ENCODE measurements at places on chromosomes 5 and 9.

DNA sequence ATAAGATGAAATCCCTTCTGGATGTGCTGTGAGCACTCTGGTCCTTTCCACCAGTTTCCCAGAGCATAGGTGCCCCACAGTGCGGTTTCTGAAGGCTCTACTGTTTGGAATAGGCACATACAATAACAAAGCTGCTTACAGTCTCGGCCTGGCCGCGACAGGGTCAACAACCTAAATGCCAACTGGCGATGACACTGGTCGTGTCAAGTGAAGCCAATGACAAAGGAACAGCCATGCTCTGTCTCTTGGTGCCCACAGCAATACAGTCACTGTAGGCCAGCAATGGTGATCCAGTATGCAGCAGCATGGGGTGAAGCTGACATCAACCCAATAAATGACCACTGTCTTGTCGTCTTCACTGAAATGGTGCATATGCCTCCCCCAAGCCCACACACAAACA is 47.8 kb upstream of the EQTN start:
- DNase-seq, result no peak

DNA sequence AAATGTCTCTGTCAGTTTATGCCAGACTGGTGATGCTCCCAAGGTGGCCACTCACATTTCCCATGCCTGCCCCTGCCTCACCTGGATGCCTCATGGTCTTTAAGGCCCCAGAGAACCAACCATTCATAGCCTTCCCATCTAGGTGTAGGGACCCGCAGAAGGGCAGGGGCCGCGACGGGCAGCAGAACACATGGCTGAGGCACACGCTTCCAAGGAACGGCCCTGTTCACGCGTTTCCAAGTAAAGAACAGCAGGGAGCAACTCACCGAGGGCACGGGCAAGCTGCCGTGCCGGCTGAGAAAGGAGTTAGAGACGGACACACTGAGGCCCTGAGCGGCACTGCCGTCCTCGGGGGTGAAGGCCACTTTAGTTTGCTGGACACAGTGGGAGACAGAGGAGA is 73.5 kb downstream of the PRRT1B start:
- no peak for DNase-seq

DNA sequence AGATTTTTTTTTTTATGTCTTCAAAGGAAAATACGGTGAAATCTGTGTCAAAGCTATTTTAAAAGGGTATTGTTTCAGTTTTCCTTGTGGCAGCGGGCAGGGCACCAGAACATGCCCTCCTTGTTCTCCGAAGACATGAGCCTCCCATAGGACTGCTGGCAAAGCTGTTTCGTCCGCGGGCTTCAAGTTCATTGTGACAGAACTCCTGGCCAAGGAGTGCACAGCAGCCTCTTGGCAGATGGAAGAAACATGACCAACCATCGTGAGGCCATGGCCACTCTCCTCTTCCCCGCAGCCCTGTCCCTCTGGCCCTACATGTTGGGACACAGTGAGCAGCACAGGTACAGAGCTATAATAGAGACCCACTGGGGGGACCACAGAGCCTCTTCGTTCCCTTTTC is 99.5 kb downstream of the AOPEP start:
- no peak for DNase-seq

DNA sequence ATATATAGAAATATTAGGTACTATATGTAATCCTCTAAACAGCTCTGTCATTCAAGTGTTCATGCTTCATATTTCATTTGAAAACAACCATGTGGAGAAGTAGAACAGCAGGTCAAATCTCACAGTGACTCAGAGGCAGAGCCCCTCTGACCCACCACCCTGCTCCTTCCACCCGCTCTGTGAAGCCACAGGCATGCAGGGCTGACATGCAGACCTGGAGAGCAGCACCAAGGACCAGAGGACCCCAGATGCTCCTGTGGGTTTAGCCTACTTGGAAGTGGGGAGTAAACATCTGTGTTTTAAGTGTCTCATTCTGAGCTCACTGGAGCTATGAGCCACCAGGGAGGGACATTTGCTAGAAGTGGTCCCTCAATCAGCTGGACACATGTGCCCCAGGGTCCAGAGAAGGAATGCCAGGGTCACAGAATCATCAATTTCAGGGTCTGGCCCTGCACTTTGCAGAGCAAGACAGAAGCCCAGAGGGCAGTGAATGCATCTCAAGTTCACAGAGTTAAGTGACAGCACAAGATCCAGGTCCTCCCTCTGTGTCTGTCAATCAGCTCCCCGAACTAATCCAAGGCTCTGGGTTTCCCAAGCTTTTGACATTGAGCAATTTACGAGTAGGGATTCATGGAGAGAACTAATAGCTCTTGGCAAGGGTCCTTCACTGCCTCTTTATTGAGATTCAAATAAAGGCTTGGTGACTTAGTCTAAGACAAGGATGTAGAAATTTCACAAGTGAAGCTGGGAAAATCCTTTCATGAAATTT is 441.1 kb downstream of the SEMA5A start:
- no peak for DNase-seq

DNA sequence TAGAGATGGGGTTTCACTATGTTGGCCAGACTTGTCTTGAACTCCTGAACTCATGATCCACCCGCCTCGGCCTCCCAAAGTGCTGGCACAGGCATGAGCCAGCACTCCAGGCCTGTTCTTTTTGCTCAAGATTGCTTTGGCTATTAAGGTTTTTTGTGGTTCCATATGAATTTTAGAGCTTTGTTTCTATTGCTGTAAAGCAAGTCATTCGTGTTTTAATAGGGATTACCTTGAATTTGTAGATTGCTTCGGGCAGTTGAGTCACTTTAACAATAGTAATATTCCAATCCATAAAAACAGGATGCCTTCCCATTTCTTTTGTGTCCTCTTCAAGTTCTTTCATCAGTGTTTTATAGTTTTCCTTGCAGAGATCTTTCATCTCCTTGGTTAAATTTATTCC is 22.1 kb downstream of the C6 start:
- no peak for DNase-seq

DNA sequence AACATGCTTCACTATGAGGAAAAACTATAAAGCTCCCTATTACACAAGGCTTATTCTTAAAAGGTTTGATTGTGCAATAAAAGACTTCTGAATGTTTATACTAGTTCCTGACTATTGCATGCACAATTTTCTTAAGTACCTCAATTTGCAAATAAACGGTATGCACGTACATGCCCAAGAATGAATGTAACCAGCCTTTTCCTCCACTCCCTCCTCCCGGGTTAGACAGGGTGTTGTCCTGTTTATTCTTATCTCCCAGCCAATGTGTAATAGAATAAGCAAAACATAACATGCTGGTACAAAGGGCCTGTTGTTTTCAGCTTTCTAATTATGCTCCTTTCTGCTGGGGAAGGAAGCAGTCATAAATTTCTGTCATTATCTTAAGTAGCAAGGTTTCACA is 79.1 kb downstream of the AOPEP start:
- no peak for DNase-seq

DNA sequence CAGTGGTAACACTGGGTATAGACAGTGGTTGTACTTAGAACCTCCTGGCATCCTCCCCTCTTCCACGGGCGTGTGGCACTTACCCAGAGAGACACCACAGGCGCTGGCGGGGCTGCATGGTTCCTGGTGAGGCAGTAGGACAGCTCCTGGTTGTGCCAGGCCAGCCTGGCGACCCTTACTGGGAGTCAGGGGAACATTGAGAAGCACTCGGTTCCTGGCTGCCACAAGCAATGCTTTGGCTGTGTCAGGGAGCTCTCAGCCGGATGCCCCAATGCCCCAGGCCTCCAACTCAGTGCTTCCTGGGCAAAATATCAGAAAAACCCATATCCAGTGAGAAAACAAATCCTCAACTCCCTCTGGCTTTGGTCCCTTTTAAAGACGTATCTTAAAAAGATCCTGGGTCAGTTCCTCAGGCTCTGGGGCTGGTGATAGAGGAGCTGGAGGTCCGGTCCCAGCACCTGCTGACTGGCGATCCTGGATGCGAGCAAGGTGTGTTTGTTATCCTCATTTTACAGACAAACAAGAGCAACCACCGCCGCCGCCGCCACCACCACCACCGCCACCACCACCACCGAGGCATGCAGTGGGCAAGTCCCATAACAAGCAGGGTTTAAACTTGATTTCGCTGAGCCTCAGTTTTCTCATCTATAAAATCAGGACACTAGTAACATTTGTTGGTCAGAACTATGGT is 4.2 kb downstream of the NKX2-5 start:
- no peak for DNase-seq

GRCh38 chr5:40401284-40402006 is 278.3 kb upstream of the PTGER4 start:
- DNase-seq, result no peak

GRCh38 chr9:112104901-112105300 is 70.2 kb downstream of the SUSD1 start:
- no peak for DNase-seq

GRCh38 chr5:106508894-106509293 is 1161.8 kb downstream of the EFNA5 start:
- DNase-seq, result no peak

- no peak for DNase-seq
These were observed 15.5 kb downstream of the IRX4 start for GRCh38 chr5:1867114-1867814.

DNA sequence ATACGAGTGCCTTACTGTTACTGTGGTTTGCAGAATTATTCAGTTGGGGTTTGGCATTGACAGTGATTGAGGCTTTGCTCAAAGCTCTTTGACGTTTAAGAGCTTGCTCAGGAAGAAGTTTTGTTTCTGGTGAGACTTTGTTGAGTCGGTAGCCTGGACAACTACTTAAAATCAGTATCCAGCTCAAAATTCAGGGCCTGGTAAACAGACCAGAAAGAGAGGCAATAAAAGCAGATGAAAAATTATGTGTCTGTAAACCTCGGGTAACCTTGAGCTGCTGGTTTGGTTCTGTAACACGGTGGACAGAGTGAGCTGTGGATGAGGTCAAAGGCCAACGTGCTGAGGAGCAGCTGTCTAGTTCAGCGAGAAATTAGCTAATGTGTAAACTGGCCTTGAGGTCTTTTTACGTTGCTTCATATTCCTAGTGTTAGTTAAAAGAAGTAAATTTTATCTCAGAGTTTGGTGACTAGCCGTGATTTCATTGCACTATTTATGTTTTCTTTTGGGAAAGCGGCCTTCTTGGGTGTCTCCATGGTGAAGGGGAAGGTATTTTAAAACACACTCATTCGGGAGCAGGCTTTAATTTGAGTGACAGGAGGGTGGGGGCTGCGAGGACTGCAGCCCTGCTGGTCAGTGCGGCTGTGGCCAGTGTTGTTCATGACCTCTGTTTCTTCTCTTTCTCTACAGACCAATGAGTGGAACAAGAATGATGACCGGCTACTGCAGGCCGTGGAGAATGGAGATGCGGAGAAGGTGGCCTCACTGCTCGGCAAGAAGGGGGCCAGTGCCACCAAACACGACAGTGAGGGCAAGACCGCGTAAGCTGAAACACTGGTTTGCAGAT is 82.0 kb upstream of the TTC23L start:
- DNase-seq, result no peak

DNA sequence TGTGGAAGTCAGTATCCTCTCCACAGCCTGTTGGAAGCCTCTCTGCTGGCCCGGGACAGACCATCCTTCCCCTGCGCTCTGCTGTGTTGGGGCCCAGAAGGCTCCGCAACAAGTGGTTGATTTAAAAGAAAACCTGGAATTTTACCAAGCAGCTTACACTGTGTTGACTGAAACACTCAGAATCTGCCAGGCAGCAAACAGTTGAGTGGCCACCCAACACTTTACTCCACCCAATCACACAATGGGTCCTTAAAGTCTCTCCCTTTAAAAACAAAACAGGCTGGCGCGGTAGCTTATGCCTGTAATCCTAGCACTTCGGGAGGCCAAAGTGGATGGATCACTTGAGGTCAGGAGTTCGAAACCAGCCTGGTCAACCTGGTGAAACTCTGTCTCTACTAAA is 28.0 kb upstream of the DMRT3 start:
- DNase-seq, result no peak

DNA sequence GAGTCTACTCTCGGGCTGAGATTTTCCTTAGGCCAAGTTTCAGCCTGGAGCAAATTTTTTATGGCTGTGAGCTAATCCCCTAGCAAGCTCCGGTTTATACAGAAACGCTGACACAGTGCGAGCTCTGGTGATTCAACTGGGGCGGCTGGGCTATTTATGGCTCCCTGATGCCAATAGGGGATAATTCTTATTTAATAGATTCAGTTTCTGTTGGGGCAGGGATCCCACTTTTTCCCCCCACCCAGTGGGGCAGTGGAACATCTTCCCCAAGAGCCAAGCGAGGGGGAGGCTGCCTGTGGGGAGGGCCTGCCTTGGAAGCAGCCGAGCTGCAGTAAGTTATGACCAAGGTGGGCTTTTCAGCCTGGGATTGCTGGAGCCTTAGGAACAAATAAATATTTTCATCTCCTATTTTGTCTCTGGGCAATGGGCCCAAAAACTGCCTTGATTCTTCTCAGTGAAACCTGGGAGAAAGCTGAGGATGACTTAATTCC is 129.1 kb downstream of the MACROH2A1 start:
- DNase-seq, result no peak

DNA sequence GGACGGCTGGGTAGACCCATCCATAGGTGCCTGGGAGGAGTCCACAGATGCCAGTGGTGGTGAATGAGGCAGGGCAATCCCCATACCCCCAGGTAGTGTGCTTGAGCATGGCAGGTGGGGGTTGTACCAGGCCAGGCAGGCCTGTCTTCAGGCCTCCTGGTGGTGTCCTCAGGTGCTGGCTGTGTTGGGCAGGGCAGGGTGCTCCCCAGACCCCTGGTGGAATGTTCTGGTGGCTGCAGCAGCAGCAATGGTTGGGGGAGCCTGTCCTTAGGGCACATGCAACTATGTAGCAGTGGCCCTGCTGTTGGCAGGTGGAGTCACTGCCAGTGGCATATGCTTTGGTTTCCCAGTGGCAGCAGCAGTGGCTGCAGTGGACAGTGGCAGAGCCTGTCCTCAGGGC is 10.0 kb downstream of the ALG2 start:
- no peak for DNase-seq

- peak; percentile 20 for DNase-seq
These were observed 235.7 kb downstream of the HSPA4 start for GRCh38 chr5:133287500-133287899.

GRCh38 chr5:110104726-110105669 is 415.3 kb downstream of the MAN2A1 start:
- DNase-seq, result no peak

DNA sequence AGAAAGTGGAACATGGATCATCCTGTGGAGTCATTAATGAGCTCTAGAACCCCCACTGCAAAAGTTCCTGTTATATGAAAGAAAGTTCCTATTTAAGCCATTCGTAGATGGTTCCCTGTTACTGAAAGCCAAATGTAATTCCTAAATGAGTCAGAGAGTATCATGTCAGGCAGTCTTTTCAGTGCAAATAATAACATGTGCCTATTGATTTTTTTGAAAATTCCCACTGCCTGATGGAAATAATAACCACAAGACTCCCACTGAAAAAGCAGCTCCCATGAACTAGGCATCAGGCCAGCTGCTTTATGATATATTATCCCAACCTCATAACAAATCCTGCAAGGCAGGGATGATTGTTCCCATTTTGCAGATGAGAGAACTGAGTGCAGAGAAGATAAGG is 217.2 kb downstream of the DAB2IP start:
- DNase-seq, result no peak

DNA sequence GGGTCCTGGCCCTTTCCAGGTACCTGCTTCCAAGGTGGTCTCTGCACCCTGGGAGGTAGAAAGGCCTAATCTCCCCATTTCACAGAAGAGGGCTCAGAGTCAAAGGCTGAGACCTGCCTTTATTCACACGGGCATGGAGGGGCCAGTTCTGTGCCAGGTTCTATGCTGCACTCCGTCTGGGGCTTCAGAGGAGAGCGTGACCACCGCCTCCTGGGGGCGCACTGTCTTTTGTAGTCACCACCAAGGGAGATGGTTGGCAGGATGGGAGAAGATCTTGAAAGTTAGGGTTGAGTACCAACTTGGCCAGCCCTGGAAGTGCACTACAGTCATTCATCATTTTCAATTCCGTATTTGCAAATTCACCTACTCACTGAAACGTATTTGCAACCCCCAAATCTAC is 23.7 kb upstream of the PRDM12 start:
- no peak for DNase-seq

- peak; percentile 23 for DNase-seq
These were observed 63.3 kb downstream of the FREM1 start for GRCh38 chr9:14846871-14847311.
